ENCODE measurements at places on chromosomes 3 and 15.

GRCh38 chr3:149604125-149604875, 53.5 kb downstream of the WWTR1 start:
- DNase-seq, result no peak

DNA sequence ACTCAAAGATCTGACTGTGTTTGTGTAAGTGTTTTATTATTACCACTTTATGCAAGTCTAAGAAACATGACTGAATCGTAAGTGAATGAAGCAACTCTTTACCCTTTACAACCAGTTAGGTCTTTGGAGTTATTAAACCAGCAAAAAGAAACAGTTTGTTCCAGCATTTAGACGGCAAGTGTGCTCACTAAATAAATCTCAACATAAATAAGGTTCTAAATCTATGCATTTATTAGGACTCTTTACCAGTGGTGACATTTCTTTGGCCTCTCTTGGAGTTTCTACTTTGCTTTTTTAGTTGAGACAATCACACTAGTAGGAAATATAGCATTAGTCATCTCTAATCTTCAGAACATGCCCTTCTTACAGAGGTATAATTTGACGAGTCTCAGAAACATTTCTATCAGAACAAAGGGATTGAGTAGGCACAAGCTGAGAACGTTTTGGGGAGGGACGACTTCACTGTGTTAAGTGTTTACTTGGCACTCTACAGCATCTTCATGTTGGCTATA, 739.9 kb upstream of the NR2F2 start:
- no peak for DNase-seq

DNA sequence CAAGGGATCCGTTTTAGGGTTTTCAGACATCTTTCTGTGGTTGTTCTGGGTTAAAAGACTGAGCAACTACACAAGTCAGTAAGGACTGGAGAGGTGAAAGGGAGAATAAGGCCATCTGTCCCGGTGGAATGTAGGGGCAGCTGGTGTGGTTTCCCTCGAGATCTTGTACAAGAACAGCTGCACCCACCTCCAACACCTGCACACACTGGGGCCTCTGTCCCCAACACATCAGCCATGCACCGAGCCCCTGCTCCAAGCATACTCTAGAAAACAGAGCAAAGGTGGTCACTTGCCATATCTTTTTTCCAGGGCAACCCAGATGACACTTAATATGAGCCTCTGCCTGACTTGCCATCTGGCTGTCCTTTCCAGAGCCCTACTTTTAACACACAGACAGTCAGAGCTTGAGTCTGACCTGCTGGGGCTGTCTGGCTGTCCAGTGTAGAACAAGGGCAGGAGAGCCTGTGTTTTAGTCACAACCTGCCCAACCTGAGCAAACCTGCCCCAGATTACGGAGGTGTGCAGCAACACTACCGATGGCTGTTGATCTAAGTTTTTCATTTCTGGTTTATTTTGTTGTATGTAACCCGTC, 12.2 kb downstream of the MAN2A2 start:
- no peak for DNase-seq

- no peak for DNase-seq
Observed at GRCh38 chr3:77040216-77040615, 317 bp downstream of the ROBO2 start.

DNA sequence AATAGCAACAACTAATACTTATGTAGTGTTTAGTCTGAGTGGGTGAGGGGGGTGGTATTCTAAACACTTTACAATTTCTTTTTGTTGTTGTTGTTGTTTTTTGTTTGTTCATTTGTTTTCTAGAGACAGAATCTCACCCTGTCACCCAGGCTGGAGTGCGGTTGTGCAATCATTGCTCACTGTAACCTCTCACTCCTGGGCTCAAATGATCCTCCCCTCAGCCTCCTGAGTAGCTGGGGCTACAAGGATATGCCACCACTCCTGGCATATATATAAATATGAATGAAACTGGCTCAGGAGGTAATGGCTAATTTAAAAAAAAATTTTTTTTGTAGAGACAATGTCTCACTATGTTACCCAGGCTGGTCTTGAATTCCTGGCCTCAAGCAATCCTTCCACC, 19.1 kb downstream of the SPSB4 start:
- DNase-seq, result no peak

- no peak for DNase-seq
Observed at GRCh38 chr3:146589899-146590508, 15.1 kb downstream of the PLSCR5 start.

DNA sequence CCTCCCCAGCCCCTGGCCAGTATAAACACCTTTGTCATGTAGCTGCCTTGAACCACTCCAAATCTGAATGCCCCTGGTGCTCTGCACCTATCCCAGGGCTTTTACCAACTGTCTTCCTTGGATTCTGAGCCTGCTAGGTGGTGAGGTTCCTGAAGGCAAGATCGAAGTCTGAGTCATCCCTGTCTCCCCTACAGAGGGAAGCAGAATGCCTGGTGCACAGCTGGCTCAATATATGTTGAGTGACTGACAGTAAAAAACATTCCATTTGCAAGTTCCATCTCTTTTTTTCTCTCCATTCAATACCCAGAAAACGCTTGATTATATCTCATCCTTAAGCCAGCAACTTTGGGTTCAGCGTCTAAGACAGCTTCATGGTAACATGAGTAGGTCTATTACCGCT, 24.7 kb downstream of the SLC24A1 start:
- DNase-seq, result no peak

GRCh38 chr15:66628976-66629723, 63.4 kb upstream of the LCTL start:
- no peak for DNase-seq

GRCh38 chr15:70723122-70723422, 40.3 kb downstream of the UACA start:
- DNase-seq, result no peak

- DNase-seq, result no peak
Observed at GRCh38 chr3:4139462-4140140, 163.6 kb upstream of the SETMAR start.

- DNase-seq, result peak; percentile 79
Observed at GRCh38 chr3:157130467-157131251, 29.3 kb downstream of the CCNL1 start.

DNA sequence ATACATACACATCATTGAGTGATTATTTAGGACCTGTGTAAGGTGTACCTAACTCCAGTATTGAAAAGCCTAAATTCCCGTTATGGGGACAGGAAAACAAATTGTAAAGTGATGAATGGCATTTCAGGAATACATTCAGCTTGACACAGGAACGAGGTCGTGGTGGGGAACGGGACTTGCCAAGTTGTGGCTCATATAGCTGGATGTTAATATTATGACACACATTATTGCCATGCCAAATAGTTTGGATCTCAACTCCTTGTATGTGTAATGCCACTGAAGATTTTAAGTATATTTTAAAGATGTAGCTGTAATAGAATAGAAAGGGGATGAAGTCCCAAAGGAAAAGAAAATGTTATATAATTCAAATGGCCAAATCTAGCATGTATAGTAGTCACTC, 227.2 kb upstream of the GOLIM4 start:
- no peak for DNase-seq

DNA sequence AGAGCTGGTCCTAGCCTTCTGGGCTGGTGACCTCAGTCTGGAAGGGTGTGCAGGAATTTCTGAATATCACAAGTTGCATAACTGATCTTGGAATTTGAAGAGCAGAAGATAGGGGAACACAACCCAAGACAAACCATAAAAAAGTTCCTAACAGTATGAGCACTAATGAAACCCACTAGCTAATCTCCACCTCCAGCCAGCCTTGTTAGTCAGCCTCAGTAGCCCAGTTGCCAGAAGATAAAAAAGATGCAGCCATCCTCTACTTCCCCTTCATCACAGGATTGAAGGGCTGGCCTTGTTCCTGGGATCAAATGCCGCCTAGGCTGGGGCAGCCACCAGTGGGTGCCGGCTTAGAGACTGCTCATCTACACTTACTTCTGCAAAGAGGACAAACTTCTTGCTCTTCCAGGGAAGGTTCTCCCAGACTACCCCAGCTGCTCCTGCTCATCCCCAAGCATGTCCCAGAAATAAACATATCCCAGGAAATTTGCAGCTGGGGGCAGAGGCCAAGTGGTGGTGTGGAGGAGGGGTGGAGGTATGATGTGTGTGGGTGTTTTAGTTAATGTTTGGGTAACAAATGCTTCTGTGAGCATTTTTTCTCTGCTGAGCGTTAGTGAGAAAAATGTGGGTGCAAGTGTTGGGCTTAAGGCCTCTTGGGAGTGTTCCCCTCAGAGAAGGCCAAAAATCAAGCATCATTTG, 9.2 kb upstream of the ITGA11 start:
- no peak for DNase-seq

DNA sequence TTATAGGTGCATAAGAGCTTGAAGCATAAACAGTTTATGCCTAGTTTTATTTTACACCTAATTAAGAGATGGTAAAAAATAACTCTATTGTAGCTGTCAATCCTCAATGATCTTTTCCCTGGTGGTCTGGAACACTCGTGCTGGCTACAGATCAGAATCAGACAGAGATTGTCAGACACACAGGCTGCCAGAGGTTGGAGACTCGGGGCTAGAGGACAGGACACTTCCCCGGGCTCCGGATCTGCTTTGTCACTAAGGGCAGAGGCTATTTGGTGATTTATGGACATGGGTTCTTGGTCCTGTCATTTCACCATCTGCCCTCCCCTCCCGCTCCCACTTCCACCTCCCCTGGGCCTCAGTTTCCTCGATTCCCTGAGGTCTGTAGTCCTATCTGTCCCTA, 16.5 kb upstream of the FAM174B start:
- DNase-seq, result no peak

GRCh38 chr3:46400000-46400734, 6.7 kb downstream of the CCR5AS start:
- no peak for DNase-seq

DNA sequence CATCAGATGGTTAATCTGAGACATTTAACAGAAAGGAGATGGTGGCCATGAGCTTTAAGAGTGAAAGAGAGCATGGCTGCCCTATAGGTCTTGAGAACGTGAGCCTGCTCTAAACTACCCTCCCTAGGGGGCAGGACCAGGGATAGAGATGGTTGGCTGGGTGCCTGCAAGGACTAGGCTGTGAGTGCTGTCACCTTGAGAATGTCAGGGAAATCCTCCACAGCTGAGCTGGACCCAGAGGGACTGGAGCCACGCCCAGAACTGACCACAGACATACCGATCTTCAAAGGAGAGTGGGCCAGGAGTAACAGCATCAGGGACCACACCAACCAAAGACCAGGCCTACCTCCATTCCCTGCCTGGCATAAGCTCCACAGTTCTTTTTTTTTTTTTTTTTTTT, 53.6 kb upstream of the UBE2E1 start:
- no peak for DNase-seq

DNA sequence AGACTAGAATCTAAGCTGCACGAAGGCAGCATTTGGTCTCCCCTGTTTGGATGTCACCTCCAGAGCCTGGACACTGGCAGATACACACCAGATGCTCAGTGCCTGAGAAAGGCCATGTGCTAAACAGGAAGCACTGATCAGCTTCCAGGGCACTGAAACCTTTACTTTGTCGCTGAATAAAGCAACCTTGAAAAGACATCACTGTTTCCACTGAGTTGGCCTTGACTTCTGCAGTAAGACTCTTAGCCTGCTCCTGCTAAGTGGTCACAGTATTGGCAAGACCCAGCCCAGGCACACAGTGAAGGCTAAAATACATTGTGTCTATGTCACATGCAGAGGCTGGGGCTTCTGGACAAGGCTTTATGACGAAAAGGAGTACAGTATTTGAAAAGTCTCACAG, 104.3 kb upstream of the ICE2 start:
- no peak for DNase-seq

- peak; percentile 1 for DNase-seq
Observed at GRCh38 chr3:157865352-157866000, 240.7 kb downstream of the SHOX2 start.

- no peak for DNase-seq
Observed at GRCh38 chr15:62773369-62774165, 269.0 kb upstream of the TPM1 start.

- DNase-seq, result no peak
Observed at GRCh38 chr3:157501863-157502262, 1.4 kb downstream of the VEPH1 start.

DNA sequence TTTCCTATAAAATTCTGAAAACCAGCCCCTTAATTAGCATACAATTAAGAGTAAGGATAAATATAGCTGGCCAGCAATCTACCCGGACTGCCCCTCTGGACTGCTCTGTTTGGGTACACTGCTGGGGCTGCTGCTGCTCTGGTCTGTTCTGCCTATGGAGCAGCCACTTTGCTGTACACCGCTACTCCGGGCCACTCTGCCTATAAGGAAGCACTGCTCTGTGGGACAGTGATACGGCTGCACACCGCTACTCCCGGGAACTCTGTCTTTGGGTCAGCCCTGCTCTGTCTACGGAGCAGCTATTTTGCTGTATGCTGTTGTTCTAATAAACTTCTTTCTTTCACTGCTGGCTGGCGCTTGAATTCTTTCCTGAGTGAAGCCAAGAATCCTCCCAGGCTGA, 316.5 kb upstream of the PLSCR5 start:
- DNase-seq, result no peak

GRCh38 chr3:173839859-173840258, 442.3 kb downstream of the NLGN1 start:
- DNase-seq, result no peak

DNA sequence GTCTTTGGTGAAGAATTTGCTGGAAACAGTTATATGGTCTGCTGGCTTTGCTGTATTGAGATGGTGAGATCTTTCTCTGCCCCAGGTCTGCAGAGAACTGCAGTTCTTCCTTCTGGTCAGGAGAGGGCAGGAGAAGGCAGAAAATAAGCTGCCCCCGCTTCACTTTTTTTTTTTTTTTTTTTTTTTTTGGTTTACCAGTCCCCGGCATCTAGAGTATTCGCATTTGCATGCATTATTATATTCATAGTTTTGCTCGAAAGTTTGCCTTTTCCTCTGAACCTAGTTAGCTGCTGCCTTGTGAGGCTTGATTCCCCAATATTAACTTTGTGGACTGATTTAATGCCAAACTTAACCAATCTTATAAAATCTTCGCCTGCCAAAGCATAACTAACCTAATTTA, 10.6 kb upstream of the PARL start:
- DNase-seq, result no peak
